AG10803 (cell line): ENCODE measurements at places on chromosomes 11 and 22.

- DNase-seq: no peak
Measured at GRCh38 chr11:27416568-27417176, 53.7 kb upstream of the CCDC34 start.

DNA sequence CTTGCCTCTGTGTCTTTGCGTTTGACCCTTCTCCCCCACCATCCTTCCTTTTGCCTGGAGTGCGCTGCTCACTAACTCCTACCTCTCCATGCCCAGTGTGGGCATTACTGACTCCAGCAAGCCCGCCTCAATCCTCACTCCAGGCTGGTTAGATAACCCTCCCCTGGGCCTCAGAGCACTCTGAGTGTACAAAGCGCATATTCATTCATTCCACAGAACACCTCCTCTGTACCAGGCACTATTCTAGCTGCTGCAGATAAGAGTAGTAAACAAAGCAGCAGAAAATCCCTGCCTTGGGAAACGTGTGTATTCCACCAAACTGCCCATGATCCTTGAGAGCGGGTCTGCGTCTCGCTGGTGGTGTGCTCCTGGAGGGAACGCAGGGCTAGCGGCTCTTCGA, 3.2 kb downstream of the SLC22A8 start:
- DNase-seq: no peak

DNA sequence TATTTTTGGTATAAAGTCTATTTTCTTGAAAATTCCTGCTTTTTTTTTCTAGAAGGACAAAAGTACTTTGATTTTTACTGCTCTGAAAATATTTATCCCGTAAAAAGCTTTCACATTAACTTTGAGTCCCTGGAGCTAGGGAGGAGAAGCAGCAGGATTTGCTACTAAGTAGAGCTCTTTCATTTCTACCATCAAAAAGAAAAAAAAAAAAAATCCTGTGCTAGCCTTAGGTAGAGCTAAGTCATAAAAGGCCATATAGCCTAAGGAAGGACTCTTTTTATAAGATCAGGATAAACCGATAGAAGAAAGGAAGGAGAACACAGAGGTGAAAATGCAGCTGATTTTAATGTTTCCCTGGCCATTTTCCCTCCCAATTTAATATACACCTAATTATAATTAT, 48.0 kb downstream of the CSTPP1 start:
- no peak for DNase-seq

- DNase-seq: peak; percentile 8
Measured at GRCh38 chr11:124518989-124519451, 24.4 kb downstream of the OR8B12 start.

DNA sequence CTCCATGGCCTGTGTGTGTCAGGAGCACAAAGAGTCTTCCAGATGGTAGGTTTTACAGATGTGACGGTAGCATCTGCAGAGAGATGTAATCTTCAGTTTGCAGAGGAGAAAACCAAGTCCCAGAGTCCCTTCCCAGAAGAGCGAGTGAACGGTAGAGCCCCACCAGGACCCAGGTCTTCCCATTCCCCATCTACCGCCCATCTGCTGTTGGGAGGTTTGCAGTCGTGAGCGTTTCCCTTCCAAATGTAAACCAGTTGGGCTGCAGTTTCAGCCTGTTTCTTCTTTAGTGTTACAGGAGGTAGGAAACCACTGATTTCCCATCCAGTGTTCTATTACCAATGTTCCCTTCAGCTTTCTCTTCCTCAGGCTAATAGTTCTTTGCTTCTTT, 24.0 kb downstream of the PANX1 start:
- no peak for DNase-seq

GRCh38 chr11:112166562-112166961, 610 bp upstream of the TEX12 start:
- peak; percentile 80 for DNase-seq

DNA sequence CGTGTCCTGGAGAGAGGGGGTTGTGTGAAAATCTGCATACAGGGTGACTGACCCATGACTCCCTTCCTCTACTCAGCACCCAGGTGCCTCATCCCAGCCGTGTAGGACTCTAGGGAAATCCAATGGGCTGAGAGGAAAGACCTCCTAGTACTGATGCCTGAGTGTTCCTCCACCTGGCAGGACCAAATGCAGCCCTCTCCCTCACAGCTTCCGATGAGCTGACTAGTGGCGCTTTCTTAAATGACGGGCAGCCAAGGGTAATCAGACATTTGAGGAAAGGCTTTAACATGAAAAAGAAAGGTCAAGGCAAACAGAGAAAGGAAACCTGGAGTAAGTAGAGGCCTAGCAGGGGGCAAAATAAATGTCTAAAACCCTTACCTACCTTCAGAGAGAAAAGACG, 5.0 kb upstream of the KCNJ1 start:
- DNase-seq: no peak

DNA sequence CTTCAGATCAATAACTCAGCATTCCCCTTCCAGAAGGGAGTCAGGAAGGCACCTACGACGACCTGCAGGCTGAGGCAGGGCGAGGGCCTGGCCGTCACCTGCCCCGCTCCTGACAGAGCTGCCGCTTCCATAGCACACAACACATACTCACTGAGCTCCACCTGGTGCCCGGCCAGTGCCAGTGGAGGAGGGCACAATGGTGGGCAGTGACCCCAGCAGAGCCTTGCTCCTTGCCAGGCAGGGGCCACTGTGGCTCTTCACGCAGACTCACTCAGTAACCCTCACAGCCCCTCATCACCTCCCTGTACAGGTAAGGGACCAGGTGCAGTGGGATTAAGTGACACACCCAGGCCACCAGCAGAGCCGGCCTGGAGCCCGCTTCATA, 24.6 kb downstream of the LRFN4 start:
- no peak for DNase-seq

- peak; percentile 80 for DNase-seq
Measured at GRCh38 chr11:27296497-27296896, 66.5 kb downstream of the CCDC34 start.

DNA sequence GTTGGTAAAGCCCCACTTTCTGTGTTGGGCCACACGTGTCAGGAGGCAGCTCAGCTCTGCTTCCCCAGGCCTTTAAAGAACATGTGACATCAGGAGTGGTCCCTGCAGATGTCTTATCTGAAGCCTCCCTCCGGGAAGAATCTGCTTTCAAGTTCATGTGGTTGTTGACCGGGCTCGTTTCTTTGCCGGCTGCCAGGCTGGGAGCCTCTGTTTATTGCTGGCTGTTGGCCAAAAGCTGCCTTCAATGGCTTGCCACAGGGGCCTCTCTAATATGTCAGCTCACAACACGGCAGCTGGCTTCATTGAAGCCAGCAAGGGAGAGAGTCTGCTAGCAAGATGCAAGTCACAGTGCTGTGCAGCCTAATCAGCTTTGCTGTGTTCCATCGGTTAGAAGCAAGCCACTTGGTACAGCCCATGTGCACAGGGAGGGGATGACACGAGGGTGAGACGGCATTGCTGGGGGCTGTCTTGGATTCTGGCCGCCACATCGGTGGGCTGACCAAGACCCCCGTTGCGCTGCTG, 14.6 kb downstream of the MRGPRF start:
- DNase-seq: peak; percentile 51

DNA sequence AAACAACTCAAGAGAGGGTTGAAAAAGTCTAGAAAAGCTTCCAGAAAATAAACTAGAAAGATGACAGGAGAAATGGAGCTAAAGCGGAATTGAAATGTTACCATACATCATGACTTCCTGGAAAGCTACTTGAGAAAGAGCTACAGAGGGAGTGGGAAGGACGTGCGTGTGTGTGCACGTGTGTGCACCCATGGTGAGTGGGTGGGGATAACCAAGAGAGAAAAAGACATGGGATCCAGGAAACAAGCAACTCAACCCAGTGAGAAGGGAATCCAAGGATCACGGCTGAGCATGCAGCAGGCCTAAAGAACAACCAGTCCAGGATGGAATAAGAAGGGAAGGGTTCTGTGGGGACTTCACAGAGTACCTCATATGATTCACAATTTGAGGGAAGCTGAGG, 21.6 kb downstream of the APOL1 start:
- no peak for DNase-seq

GRCh38 chr11:128300785-128301184, 286.6 kb downstream of the ETS1 start:
- DNase-seq: no peak

DNA sequence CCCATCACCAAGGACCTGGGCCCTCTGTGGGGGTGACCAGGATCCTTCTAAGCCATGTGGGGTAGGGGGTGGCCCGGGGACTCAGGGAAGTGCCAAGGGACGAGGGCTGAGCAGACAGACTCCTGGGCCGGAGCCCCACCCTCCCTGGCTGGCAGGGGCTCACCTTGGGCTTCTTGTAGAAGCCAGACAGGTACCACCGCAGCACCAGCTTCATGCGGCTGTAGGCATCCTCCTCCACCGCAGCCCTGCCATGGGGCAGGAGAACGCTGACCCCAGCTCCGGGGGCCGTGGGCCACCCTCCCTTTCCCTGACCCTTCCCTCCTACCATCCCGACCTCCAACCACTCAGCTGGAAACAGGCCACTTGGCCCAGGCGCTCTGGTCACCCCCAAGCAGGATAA, 45.9 kb upstream of the CARS1 start:
- DNase-seq: no peak

DNA sequence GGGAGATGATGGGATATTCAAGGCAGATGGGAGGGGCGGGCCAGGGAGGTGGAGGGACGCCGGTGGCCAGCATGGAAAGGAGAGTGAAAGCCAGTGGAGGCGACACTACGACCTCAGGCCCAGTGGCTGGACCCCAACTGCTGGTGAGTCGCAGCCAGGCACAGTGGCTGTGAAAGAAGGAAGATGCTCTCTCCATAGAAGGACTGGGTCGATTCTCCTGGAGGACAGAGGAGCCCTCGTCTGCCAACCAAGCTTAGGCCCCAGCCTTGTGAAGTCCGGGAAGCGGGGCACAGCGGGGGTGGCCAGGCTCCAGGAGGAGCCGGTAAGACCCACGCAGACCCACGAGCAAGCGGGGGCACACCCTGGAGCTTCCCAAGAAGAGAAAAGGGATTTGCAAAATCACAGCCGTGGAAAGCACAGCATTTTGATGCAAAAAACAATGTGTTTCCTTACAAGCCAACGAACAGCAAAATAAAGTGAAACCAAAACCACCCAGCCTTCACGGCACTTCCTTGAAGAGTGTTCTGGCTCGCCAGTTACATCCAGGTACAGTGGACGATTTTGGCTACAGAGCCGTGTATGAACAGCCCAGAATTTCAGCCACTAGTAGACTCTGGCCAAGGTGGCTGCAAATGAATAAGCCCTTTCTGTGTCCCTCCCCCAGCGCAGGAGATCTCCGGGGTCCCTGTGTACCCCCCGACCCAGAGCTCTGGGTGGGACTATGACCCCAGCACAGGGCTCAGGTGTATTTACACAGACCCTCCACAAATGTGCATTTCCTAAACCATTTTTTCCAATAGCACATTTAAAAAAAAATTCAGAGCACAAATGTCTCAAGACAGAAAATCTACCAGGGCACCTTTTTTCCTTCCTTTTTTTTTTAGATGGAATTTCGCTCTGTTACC, 96.9 kb downstream of the TRMU start:
- peak; percentile 4 for DNase-seq

DNA sequence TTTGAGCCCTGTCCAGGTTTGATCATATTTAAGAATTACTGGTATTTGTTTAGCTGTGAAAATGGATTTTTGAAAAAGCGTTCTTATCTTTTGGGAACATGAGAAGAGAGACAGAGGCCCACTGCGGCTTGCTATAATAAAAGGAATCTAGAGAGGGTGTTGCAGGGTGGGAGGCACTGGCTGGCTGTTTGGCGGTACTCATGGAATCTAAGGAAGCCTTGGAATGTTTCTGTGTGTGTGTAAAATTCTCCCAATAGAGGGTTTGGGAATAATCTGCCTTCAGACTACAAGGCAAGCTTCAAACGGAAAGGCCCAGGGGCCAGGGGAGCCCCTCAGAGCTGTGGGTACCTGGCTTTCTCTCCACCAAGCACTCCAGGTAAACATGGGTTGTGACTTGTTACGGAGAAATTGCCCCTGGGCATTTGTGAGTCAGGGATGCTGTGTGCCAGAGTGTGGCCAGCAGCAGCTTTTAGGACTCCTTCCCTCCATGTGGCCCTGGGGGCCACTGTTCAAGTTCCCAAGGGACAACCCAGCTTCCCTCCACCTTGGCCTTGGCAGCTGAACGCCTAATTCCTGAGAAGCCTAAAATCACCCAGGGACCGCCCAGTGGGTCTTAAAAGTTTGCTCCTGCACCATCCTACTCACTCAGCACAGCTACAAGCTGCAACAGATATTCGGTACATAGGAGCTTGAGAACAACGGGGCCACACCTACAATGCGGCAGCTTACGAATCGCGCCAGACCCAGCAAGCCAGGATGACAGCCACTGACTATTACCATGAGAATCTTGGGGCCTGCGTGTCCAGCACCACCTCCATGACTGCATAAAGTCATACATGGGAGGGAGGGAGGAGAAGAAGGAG, 14.1 kb upstream of the SYT8 start:
- peak; percentile 62 for DNase-seq

- no peak for DNase-seq
Measured at GRCh38 chr11:29984544-29984943, 32.3 kb downstream of the KCNA4 start.

DNA sequence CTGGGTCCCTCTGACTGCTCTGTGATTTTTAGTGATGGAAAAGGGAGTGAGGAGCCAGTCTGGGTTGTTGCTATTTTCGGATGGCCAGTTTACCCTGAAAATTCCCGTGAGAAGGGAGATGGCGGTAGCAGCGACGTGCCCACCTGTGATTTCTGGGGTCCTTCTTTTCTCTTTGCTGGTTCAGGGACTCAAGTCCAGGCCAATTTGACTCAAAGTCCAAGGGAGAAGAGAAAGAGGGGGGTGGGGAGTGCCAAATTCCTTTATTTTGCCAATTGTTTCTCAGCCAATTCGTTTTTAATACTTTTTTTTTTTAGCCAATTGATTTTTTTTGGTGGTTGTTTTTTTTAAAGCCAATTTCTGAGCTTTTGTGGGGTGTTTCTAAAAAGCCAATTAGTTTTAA, 6.9 kb downstream of the IGF2 start:
- no peak for DNase-seq

DNA sequence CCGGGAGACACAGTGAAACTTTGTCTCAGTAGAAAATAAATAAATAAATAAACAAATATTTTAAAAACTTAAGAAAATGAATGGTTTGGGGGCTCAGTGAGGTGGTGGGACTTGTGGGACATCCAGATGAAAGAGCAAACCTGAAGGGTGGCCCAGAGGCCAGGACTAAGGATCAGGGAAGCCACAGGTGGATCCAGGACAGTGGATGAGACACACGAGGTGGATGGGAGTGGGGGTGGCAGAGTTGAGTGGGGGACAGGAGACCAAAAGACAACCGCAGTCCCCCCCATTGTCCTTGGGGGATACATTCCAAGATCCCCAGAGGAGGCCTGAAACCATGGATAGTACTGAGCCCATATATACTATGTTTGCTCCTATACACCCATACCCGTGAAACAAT, 7.1 kb downstream of the RFPL1 start:
- DNase-seq: no peak

DNA sequence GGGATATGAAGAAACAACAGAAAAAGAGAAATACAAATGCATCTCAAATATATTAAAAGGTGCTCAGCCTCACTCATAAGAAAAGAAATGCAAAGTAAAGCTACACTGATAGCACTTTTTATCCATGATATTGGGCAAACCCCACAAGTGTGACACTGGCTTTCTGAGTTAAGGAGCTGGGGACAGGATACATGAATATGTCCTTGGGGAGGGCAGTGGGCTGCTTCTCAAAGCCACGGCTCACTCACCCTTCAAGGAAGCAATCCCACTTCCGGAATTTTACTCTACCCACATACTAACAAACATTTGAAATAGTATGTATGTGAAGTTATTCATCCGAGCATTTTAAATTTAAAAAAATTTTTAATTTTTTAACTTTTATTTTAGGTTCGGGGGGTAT, 41.1 kb upstream of the SLC22A12 start:
- no peak for DNase-seq
